Cerebellum (tissue), 4 donors: ENCODE measurements at places on chromosomes 2 and 18. TPM values are rescaled to one million over a fixed set of nuclear protein-coding genes. Genes with fewer than 3 reads are reported as not detected.

GRCh38 chr2:70330476-70330875, 28.6 kb upstream of the FAM136A start:
- no peak for DNase-seq

DNA sequence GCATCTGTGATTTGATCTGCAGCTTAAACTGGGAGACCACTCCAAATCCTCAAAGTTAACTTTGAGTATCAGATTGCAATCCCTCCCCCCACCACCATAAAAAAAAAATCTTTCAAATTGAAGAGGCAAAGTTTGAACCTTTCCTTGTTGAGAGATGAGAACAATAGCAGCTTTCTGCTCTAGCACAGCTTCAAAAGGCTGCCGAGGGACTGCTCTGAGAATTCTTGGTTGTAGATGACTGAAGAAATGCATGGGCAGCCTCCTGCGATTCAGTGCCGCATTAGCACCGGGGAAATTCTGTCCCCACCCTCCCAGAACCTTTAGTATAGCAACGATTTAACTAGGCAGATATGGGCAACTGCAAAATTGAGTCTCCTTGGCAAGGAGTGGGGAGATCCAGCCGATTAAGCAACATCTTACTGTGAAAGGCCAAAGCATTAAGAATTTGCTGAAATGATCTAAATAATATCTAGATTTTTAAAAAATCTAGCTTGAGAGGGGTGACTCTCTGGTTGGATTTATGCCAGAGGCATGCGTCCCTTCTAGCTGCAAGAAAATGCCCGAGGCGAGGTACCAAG, 3.9 kb upstream of the SP5 start:
- DNase-seq: no peak

The MEP1B gene
- total RNA-seq: 0.54 TPM

DNA sequence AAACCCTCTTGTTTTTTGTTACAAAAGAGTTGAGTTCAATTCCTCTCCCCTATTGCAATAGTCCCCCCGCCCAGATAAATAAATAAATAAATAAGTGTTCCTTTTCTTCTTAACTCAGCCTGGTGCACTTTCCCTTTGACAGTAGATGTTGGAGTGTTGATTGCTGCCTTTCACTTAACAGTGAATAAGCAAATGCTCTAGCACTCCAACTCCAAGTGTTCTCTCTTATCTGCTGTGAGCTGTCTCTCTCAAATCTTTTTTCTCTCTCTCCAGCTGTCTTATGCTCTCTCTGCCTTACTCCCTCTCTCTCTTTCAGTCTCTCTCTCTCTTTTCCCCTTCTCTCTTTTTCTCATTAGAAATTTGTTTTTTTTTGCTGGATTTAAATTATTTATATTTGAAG, 216.7 kb downstream of the TMX3 start:
- DNase-seq: no peak

DNA sequence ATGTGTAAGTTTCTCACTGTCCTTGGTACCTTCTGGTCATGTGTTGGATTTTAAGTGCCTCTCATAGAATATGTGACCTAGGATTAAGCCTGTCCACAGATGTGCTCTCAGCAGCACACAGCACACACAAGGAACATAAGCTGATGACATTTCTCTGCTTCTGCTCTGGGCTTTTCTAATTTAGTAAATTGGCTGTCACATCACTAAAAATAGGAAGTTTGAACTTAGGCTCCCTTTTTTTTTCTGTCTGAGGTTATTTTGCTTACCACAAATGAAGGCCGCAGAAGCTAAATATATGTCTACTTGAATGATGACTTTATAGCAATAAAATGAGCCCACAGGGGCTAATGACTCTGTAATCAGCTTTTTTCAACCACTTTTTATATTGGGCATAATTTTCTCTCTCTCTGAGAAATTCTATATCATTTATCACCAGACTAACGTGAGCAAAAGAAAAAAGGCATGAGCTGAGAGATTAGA, 150.2 kb upstream of the KLHL14 start:
- DNase-seq: no peak

DNA sequence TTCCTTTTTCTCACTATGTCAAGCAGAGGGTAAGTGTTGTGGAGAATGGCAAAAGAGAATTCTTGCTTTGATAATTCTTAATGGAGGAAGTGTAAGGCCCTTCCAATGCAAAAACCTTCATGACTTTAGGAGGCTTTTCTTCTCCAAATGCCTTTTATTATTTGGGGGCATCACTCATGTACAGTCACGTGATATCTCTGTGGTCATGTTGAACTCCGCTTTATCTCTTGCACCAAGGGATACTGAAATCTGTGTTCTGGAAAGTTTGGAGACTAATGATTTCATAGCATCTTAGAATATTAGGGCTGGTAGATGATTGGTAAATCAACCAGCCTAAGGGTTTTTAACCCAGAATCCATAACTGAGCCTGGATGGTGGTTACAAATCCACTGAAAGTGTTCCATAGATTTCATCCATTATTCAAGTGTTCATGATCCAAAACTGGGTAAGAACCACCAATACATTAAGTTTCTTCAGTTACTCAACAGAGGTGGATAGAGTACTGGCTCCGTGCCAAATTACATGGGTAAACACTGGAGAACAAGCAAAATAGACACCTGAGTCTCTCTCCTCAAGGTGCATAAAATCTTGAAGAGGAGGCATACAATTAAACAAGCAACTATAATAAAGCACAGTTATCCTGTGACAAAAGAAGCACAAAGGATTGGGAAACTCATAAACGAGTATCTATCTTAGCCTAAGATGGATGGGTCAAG, 169.6 kb upstream of the EPHA4 start:
- no peak for DNase-seq

DNA sequence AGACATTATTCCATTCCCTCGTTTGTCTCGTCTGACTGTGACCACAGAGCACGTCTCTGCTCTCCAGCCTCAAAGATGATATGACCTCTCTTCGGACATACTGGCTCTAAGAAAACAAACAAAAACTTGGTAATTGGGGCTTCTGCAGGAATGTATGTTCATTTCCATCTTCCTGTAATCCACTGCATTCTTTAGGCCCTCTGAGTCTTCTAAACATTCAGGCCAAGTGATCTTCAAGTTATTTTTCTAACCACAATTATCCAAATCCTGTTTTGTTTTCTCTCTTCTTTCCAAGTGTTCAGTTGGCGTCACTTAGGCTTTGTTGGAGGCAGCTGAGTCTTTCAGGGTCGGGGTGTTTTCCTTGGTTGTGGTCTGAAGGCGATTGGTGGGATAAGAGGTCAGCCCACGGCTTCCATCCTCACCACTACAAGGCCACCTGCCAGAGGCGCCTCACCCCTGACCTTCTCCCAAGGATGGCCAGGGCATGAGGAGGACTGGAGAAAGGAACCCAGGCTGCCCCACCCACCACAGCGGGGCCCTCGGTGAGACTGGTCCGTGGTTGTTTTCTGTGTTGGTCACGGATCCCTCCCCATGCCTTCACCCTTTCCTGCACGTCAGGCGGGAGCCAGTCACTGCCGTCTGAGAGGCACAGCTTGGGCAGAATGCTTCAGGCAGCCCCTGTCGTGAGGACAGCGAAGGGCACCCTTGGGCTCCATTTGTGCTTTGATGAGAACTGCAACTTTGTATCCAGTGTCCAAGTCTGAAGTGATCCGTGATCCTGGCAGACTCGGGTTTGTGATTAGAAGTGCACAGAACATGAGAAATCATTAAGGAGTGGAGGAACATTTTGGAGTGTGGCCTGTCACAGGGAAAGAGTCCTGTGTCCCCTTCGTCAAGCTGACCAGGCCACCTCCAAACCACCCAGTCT, 88.6 kb upstream of the FHL2 start:
- DNase-seq: no peak

- DNase-seq: no peak
Measured at GRCh38 chr2:215745331-215745730, 268.0 kb downstream of the MREG start.

DNA sequence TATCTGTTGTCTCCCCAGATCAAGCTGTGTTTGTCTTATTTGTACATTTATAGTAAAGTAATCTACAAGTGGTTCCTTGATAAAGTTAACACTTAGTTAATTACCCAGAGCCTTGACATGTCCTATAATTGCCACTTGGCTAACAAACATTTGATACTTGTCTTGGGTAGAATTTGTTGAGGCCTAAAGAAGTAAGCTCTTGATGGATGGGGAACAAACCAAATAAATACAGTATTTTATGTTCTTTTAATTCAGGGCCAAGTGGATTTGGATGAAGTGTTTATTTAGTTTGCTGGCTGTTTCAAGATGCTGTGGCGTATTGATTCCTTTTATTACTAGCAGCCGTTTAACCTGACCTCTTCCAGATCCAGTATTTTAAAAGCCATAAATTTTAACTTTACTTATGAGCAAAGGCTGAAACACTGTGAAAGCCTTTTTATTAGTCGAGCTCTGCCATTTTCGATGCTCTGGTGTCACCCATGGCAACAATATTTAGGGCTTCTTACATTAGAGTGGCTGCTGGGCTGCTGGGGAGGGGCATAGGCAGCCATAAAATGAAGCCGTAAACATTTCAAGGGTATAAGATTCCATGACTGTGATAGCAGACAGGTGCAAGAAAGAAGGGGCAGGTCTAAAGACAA, 401.6 kb upstream of the NRP2 start:
- DNase-seq: no peak

The GPR155 gene
- total RNA-seq: 13.5 TPM

- DNase-seq: no peak
Measured at GRCh38 chr2:157264099-157264498, 6.6 kb downstream of the GALNT5 start.

The IL36G gene
- total RNA-seq: not detected

GRCh38 chr2:24667542-24667941, 125.6 kb downstream of the PTRHD1 start:
- no peak for DNase-seq

DNA sequence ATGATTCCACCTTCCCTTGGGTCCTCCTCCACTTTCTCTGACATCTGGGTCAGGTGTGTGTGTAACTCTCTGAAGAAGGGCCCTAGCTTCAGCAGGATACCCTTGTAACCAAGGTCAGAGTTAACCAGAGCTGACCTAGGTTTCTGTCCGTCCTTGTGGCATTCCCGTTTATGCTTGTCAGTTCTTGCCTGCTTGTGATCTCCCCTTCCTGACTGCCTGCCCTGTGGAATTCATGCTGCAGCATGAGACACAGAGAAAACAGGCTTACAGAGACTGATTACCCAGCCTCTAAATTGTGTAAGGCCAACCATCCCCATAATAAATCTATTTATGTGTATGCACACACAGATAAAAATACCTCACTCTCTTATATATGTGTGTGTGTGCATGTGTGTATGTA, 22.8 kb downstream of the NXPH2 start:
- no peak for DNase-seq

GRCh38 chr18:68215931-68216330, 499.0 kb downstream of the TMX3 start:
- DNase-seq: no peak

The SLC9A2 gene
- 0.36 TPM for total RNA-seq

DNA sequence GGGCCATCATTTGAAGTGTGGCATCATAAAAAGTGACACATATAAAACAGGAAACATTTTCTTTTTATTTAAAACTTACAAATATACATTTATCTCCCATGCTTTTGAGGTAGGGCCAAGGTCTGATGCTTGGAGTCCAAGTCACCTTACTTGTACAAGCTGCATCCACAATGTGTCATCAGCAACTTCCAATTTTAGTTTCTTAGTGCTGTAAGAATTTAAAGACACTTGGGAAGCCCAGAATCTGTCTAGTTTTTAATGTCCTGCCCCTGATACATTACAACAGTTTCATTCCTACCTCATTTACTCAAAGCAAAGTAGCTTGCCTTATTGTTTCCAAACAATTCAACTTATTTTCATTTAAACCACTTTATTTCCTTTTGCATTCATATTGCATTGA, 297.7 kb downstream of the MTX2 start:
- DNase-seq: no peak

GRCh38 chr2:176653479-176654443, 384.5 kb downstream of the MTX2 start:
- peak; percentile 22 for DNase-seq

The SCG2 gene
- total RNA-seq: 31.7 TPM

The COLEC11 gene
- total RNA-seq: 0.82 TPM

DNA sequence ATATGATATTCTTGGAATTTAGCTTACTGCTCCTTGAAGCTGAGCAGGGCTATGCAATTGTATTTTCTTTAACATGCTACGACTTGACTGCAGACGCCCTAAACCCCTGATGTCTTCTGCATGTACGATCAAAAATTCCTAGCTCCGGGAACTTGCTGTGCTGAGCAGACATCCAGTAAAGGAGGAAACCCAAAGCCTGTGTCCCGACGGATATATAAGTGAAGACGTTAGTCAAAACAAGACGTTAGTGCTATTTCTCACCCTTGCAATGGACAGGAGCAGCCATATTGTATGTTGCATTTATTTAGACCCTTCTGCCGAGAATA, 51.5 kb downstream of the SETBP1 start:
- no peak for DNase-seq

DNA sequence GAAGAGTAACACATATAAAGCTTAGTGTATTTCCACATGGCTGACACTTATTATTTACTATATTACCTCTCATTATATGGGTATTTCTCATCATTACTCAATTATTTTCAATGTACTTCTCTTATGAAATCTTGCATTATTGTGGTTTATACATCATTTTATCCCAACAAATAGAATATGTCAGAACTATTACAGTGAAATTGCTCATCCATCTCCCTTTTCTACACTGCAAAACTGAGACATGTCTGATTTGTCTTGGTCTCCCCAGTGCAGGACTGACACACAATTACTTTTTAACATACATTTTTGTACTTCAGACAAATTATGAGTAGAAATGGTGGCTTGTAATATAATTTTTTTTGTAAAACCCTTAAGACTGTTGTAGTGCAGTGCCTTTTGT, 600.9 kb downstream of the PLCL1 start:
- no peak for DNase-seq

GRCh38 chr2:55051026-55051866, 995 bp upstream of the RTN4 start:
- DNase-seq: no peak

The PLCL1 gene
- total RNA-seq: 13.0 TPM

DNA sequence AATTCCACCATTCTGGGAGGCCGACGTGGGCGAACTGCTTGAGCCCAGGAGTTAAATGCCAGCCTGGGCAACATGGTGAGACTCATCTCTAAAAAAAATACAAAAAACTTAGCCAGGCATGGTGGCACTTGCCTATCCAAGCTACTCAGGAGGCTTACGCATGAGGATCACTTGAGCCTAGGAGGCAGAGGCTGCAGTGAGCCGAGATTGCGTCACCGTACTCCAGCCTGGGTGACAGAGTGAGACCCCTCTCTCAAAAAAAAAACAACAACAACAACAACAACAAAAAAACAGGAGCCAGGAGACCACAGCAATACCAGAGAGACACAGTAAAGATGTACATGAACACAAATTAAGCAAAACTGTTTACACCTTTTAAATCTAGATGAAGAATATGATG, 52.9 kb downstream of the TLK1 start:
- no peak for DNase-seq

DNA sequence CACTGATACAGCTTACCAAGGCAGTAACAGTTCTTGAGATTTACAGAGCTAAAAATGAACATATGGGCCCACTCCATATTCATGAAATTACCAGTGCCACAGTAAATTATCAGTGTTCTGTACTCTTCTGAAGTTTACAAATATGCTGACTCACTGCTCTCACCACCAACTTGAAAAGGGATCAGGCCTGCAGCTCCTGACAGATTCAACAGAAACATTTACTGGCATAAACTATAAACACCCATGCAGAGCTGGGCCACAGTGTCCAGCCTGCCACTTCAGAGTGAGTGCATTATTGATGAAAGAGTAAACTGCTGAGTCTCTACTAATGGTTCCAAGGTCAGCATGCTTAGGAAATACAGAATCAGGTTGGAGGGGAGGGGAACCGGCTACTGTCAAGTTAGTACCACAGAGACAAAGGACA, 83.1 kb downstream of the FARSB start:
- DNase-seq: no peak

GRCh38 chr2:91442246-91442905, 2750.9 kb downstream of the RPIA start:
- DNase-seq: peak; percentile 0
